ENCODE measurements at places on chromosomes 1 and 21.

- DNase-seq = no peak
Observed at GRCh38 chr21:33808715-33809367, 106.8 kb downstream of the ATP5PO start.

DNA sequence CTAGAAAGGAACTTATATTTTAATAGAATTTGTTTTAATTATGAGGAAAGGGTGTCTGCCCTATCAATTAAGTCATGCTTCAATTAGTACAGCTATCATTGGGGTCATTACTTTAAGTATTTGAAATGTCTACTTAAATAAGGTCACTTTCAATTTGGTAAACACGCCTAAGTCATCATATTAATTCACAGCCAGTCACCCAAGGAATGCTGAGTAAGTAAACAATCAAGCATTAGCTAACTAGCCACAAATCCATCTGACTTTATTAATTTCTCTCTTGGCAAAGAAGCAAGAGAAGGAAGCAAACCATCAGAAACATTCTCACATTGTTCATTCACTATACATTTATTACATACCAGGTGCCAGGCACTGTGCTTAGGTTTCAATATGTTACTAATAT, 1.2 kb upstream of the LRRC52 start:
- no peak for DNase-seq

DNA sequence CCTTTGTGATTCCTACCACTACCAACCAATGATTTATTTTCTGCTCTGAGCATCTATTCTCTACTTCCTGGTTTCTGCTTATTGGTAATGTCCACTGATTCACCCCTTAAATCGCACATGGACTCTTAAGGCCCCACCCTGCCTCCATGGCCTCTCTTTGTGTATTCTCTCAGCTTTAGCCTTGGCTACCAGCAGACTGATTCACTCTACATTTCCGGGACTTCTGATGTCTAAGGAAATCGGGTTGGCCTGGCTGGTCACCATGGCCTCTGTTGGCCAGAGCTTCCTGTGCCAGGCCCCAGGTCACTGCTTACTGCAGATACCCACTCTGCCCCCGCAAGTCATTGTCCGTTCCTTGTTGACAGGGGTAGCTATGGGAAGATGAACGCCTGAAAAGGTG, 40.9 kb downstream of the PDPN start:
- no peak for DNase-seq

DNA sequence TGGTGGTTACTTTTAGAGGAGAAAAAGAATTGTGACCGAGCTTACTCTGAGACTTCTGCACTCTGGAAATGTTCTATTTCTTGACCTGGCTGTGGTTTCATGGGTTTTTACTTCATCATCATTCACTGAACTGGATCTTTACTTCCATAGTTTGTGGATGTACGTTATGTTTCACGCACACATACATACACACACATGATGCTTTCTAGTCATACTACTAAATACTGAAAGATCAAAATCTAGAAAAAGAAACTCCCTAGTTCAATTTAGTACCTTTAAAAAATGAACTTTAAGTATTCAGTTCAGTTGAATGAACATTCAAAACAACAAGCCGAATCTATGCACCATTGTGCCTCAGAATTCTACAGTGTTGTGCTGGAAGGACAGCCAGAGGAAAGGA, 65.0 kb downstream of the TEX35 start:
- DNase-seq = no peak

DNA sequence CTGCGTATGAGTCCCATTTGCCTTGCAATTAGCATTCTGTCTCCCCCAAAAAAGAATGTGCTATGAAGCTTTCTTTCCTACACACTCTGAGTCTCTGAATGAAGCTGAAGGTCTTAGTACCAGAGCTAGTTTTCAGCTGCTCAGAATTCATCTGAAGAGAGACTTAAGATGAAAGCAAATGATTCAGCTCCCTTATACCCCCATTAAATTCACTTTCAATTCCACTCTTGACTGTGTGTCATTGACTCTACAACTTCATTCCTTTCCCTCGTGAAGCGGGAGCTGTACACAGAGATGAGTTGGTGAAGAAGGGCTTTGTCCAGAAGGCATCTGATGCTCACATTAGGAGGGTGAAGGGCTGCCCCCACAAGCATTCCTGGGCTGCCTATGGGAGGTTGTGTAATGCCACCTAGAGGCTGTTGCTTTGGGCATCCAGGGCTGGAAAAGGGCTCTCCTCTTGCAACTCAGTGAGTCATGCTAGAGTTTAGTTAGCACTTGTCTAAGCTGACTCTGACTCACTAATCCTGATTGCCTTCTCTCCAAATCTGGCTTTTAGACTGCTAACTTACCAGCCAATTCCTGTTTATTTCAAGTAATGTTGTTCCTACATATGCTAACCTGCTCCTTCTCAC, 1.8 kb downstream of the SPRR1B start:
- DNase-seq = peak; percentile 89

DNA sequence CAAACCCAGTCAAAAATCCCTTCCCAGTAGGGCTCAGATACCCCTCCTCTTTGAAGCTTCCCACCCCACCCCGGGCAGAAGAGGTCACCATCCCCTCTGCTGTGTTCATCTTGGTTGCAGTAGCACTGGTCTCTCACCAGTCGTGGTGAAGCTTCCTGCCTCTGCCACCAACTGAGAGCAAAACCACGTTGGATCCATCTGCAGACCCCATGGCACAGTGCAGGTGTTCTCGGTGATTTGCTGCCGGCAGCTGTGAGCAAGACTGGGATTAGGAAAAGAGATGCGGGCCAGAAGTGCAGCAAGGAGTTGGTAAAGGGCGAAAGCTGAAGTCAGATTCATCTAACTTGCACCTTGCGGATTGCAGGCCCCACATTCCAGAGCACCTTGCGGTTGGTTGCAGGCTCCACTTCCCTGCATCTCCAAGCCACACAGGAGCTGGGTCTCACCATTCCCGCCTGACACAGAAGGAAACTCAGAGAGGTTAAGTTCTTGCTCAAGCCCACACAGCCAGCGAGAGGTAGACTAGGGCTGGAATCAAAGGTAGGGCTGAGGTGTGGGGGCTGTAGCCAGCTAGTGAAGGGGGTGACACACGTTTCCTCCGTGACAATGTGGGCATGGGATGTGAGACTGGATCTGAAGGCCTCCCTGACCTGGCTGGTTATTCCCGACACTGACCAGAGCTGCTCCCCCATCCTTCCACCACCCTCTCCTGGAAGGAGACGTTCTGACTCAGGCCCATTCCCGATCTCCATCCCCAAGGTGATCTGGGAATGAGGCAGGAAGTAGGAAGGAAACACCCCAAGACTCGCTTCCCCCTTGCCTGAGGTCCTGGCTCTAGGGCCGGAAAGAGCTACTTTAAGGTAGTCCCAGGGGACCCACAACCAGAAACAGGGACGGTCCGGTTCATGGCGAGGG, 3.3 kb upstream of the FAM110D start:
- no peak for DNase-seq

DNA sequence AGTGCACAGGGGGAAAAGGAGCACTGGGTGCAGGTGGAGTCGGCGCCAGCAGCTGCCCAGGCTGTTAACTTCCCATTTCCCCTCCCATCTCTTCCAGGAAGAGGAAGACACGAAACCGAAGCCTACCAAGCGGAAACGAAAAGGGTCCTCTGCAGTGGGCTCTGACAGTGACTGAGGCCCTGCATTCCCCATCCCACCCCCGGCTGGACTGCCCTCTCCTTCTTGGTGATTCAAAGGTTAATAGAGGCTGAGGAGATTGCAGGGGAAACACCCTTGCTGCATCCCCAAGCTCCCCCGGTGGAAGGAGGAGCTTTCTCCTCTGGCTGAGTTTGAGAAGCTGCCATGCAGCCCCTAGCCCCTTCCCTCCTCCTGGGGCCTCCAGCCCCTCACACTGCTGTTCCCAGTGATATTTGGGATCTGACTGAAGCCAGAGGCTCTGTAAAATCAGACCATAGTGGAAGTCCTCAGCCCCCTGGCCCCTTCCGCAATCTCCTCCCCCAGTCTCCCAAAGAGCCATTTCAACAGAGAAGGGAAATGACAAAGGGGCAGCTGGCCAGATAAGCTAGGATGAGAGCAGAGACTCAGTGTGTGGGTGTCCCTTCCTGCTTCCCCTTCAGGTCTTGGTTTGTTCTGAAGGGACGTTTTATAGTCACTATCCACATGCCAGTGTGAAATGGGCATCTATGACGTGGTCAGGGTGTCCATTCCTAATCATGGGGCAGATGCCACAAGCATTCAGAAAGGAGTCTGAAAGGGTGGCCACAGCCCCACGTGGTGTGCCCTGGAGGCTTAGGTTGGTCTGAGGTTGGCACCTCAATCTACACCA, 1.9 kb upstream of the SLC27A3 start:
- no peak for DNase-seq

DNA sequence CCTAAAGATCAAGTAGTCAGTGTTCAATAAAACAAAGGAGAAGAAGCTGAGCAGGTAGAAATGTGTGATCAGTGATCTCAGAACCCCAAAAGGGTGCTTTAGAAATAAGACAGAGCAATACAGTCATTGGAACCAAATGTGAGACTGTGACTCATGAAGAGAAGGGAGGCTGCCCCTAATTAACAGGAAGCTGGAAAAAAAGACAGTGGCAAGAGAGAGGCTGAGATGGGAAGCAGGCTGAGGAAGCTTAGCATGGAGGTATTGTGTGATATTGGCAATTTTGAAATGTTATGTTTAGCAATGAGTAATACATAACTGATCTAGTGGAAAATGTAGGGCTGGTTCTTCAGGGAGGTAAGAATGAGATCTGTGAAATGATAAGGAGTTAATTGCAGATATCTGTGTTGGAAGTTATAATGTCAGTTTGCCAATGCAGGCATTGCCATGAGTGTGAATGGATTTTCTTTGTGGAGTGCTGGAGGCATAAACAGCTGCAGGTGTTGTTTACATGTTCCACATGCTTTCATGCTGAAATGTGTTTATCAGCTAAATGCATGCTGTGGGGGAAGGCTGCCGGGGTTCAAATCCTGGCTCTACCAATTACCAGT, 90.6 kb upstream of the CACNA1E start:
- no peak for DNase-seq

GRCh38 chr1:22168412-22168973, 25.6 kb upstream of the WNT4 start:
- DNase-seq = no peak

DNA sequence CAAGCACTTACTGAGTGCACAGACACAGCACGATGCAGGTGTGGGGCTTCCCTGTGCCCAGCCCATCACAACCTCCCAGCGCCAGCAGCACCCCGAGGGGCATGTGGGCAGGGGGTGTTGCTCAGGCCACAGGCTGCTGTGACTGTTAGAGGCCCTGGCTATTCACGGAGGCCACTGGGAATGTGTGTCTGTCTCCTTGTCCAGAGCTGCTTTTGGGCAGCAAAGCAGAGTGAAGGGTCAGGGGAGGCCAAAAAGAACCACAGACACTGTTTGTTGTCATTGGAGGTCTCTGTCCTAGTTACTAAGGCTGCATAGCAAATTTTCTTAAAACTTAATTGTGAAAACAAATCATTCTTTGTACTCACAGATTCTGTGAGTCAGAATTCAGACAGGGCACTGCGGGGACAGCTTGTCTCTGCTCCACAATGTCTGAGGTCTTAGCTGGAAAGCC, 49.6 kb downstream of the TNFRSF8 start:
- no peak for DNase-seq

- DNase-seq = no peak
Observed at GRCh38 chr1:163094589-163094988, 25.4 kb downstream of the RGS4 start.

All from RWPE2 (cell line).